ENCODE measurements at places on chromosomes 2 and 18.
A peak's percentile ranks its signal among the peaks of the same experiment; 100 is the strongest.

DNA sequence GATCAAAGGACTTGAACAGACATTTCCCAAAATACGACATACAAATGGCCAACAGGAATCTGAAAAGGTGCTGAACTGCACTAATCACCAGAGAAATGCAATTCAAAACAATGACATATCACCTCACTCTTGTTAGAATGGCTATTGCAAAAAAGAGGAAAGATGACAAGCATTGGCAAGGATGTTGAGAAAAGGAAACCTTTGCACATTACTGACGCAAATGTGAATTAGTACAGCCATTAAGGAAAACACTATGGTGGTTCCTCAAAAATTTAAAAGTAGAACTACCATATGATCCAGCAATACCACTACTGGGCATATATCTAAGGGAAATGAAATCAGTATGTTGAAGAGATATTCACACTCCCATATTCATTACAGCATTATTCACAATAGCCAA lies 57.7 kb upstream of the ASPRV1 start:
- DNase-seq: no peak

- DNase-seq: no peak
Measured at GRCh38 chr2:101439716-101440115, 35.2 kb downstream of the RFX8 start.

- no peak for DNase-seq
Measured at GRCh38 chr2:158095912-158096311, 5.8 kb upstream of the UPP2 start.

GRCh38 chr2:136310005-136310495 lies 192.1 kb upstream of the CXCR4 start:
- no peak for DNase-seq

GRCh38 chr2:60839126-60839813 lies 42.1 kb upstream of the REL start:
- DNase-seq: no peak

- DNase-seq: no peak
Measured at GRCh38 chr2:207887500-207887899, 117.8 kb upstream of the FZD5 start.

DNA sequence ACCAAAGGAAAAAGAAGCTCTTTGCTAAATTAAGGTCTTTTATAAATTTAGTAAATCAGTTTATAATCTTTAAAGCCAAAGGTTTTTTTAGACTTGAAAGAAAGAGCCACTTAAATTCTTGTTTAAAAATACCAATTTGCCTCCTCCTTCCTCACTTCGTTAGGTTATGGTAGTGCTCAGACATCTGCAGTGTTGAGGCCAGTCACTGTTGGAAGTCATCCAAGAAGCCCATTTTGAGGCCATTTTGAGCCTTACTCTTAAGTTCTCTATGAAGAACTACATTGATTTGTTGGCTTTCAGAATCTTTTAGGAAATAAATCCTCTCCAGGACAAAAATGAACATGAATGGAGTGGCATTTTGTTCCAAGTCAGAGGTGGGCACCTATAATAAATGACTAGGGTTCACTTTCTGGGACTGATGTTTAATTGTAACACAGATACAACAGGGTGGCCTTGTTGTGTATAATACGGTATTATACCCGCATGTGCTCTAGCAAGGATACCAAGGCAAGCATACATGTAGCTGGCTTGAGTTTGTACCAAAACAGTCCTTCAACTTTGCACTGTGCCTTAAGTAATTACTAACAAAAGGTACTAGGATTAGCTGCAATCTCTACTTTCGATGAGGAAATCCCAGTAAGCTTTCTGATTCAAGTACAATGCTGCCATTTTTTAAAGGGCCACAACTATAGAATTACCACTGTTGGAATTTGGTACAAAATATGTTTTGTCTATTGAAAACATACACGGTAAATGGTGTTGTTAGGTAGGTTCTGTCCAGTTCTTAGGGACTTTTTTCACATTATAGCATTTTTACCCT lies 22.8 kb downstream of the SLC66A3 start:
- DNase-seq: no peak

DNA sequence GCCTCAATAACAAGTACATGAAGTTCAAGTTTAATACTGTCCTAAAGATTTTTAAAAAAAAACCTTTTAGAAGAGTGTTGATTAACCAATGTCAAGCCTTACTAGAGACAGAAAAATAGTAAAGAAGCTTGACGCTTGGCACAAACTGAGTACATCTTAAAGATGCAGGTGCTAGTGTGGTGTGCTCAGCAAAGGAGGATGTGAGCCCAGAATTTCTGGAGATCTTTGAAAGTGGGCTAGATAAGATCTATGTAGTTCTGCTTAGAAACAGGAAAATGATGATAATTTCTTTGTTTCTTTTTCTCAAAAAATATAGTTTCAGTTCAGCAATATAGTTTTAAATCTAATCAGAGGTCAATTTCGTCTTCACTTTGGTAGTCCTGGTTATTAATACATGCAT lies 118.3 kb upstream of the KLHL14 start:
- DNase-seq: no peak

DNA sequence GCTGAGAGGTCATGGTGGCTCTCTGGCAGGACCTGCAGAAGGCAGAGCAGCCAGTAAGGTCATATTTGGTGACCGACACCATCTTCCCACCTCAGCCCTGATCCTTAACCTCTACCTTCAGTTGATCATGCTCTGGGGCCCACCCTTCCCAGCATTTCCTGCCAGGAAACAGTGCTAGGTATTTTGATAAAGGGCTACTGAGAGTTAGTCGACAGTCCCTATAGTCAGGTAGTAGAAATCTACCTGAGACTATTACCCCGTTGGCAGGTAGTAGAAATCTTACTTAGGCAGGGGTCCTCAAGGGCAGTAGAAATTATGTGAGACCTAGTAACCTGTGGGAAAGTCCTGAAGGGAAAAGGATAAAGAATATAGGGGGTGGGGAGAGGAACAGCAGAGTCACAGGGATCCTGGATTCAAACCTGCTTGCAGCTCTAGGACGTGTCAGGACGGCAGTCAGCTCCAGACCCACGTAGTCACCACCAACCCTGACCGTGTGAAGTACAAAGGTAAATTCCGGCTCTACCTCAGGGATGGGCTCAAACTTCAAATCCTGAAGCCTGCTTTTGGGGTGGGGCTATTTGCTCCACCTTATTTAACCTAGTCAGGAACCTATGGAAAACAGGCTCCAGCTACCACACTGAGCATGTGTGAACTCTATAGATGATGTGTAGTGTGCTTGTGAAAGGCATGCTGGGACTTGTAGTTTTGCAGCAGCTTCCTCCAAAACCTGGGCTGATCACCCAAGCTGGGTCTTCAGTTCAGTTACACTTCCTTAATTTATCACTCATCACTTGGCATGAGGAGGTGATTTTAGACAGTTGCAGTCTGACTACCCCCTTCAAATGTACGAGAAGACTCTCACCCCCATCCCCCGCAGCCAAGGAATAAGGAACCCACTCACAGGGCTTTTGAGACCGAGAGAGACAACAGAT lies at the start of gene DQX1:
TSS of gene DQX1 (minus strand) at position 515 of the 932 bp plus-strand sequence. CDS start at position 13, 502 bp downstream.
- no peak for DNase-seq

DNA sequence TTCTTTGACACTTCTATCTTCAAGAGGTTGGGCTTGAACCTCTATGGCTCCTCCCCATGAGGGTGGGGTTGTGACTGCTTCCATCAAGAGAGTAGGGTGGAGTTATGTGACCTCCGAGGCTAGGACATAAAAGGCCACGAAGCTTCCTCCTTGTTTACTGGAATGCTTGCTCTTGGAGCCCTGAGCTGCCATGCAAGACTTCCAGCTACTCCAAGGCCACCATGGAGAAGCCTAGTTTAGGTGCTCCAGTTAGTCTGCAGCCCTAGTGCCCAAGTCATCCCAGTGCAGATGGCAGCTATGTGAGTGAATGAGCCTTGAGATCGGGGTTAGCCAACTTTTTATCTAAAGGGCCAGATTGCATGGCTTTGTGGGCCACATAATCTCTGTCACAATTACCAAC lies 2.4 kb upstream of the MERTK start:
- DNase-seq: no peak

GRCh38 chr2:191318037-191318728 lies 73.0 kb downstream of the MYO1B start:
- no peak for DNase-seq

DNA sequence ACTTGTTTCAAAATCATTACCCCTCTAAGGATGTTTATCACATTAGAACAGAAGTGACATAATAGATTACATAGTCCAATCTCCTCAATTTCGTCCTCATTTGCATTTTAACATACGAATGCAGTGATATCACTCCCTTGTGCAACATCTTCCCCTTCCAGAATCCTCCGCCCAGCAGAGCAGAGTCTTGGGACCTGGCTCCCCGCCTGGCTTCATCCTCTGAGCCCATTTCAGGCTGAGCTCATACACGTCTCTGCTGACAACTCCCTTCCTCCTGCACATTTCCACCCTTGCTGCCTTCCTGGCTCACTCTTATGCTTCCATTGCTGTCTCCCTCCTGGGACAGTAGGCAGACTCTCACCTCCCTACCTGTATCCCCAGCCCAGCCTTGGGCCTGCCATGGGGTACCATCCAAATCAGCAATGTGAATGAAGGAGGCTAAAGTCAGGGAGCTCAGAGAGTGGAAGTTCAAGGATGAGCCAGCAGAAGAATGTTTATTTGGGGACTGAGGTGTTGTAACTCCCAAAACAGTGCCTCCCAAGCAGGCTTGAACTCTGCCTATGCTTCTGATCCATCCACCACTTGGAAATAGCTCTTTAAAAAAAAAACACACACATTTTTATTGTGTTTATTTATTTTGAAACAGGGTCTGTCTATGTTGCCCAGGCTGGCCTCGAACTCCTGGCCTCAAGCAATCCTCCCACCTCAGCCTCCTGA lies 165.2 kb downstream of the TMEM200C start:
- no peak for DNase-seq

DNA sequence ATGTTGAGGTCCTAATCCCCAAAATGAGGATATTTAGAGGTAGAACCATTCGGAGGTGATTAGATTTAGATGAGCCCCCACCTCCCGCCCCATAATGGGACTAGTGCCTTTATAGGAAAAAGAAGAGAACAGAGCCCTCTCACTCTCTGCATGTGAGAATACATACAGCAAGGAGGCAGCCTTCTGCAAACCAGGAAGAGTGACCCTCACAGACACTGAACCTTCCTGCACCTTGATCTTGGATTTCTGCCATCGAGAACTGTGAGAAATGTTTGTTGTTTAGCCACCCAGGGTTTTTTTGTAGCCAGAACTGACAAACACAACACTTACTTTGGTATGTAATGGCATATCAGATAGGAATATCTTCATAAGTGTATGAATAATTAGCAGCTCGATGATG lies 83.7 kb downstream of the XIRP2 start:
- no peak for DNase-seq

GRCh38 chr2:184598002-184598315 lies 370 bp upstream of the ZNF804A start:
- DNase-seq: no peak

DNA sequence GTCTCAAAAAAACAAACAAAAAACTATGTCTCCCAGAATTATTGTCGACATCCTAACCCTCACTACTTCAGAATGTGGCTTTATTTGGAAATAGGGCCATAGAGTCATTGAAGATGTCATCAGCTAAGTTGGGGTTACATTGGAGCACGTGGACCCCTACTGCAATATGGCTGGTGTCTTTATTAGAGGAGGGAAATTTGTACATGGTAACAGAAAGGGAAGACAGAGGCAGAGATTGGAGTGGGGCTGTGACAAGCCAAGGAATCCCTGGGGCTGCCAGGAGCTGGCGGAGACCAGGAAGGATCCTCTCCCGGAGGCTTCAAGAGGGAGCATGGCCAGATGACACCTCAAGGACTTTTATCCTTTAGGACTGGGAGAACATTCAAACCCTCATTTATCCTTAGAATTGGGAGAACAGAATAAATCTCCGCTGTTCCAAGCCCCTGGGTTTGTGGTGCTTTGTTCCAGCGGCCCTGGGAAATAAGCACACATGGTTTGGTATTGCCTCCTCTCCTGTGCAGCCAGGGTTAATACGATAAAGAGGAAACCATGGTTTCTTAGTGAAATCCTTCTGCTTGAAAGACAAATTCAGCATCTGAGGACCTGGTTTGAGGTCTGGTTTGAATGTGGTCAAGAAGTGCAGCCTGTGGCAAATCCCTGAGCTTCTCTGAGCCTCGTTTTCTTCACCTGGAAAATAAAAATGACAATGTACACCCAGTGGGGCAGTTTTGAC lies 184.7 kb downstream of the MYCN start:
- no peak for DNase-seq

- no peak for DNase-seq
Measured at GRCh38 chr2:43192744-43193651, 33.4 kb downstream of the ZFP36L2 start.

DNA sequence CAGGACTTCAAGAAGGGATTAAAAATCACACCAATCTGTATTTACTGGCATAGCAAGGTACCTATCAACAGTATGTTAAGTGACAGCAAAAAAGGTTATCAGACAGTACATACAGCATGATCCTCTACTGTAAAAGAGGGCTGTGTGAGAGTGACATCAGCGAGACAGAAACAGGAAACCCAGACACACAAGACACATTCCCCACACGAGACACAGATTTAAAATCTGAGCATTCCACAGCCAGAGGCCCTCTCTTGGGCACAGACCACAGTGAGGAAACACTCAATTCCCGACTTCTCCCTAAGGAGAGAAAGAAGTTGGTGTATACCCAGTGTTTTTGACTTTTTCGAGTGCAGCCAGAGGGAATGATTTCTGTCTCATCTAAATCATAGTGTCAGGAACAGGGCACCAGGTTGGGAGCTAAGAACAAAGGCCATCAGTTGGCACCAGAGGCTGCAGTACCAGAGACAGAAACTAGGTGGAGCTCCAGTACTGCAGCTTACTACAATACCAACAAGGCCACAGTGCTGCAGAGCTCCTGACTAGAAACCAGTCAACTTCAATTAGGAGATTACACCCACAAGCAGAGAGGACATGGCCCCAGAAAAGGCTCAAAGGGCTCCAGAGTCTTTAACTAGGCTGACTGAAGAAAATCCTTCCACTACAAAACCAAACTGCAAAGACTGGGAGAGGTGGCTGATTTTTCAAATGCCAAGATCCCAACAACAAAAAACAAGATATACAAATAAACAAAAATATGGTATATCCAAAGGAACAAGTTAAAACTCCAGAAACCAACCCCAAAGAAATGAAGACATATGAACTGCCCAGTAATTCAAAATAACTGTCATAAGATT lies 41.0 kb downstream of the UNC50 start:
- peak; percentile 80 for DNase-seq

GRCh38 chr2:177881008-177881747 lies 191.4 kb downstream of the PDE11A start:
- DNase-seq: no peak

- peak; percentile 63 for DNase-seq
Measured at GRCh38 chr2:15749460-15750432, 158.1 kb downstream of the DDX1 start.

DNA sequence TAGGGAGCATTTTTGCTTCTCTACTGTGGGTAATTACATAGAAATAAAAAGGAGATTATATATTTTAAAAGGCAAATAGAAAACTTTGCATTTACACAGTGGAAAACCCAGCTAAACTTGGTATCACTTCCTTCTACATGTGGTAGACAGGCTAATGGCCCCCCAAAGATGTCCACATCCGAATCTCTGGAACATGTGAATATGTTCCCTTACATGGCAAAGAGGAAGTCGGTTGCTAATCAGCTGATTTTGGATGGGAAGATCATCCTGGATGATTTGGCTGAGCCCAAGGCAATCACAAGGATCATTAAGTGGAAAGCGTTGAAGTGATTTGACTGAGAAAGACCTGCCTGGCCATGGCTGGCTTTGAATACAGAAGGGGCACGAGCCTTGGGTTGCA lies 26.2 kb downstream of the CREG2 start:
- DNase-seq: no peak

- DNase-seq: no peak
Measured at GRCh38 chr2:62657783-62658182, 47.7 kb upstream of the EHBP1 start.

- no peak for DNase-seq
Measured at GRCh38 chr2:239917125-239917956, 107.8 kb downstream of the NDUFA10 start.

- no peak for DNase-seq
Measured at GRCh38 chr18:57275111-57275510, 77.2 kb upstream of the ST8SIA3 start.

Data from coronary artery (tissue), 2 donors.